ENCODE measurements at places on chromosomes 4 and X.

DNA sequence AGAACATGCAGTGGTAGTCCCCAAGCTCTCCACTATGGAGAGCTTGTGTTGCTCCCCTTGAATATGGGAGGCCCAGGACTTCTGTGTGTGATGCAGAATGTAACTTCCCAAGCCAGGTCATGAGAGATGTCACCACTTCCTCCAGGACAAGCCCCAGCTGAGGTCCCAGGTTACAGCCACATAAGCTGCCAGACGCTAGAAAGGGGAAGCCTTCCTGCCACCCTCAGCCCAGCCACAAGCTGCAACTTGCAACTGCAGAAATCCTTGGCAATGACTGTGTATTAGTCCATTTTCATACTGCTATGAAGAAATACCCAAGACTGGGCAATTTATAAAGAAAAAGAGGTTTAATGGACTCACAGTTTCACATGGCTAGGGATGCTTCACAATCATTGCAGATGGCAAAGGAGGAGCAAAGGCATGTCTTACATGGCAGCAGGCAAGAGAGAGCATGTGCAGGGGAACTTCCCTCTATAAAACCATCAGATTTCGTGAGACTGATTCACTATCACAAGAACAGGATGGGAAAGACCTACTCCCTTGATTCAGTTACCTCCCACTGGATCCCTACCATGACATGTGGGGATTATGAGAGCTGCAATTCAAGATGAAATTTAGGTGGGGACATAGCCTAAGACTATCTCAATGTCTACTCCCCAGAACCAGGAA is 91.5 kb upstream of the DHX15 start:
- no peak for DNase-seq

DNA sequence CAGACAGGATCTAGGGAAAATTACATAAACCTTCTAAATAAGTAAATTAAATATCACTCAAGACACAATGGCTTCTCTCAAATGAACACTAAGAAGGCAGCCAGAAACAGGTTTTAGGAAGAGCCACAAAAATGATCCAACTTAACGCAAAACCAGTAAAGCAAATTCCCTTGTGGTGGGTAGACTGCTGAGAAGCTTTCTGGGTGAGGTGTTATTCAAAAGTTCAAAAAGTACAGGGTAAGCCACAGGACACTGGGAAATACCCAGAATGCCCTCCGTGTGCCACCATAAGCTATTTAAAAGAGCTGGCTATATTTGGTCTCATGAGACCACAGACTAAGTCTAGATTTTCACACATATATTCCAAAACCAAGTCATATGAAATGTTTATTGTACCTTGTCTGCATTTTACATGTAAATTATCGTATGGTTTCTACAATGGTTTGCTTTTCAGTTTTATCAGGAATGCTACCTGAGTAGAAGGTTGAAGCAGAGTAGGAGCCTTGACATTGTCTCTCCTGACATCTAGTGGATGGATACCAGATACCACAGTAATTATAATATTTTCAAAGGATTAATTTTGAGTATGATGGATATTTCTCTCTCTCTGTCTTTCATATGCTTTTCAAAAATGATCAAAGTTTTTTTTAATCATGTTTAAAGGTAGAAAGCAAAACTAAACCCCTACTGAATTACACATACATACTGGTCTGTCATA is 109.3 kb upstream of the KLHL13 start:
- DNase-seq, result peak; percentile 12

DNA sequence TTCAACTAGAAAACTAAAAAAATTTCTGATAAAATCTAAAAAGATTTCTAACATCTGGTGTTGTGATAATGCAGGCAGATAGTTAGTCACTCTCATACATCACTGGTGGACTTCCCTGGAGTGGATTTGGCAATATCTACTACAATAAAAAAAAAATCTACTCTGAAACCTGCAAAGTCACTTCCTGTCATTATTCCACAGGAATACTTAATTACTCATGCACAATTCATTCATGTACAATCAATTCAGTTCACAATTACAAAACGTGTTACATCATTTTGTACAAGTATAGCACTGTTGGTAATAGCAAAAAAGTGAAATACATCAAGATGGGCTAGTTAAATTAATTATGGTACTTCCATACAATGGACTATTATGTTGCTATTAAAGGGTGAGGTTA is 16.5 kb upstream of the RHOH start:
- peak; percentile 41 for DNase-seq

DNA sequence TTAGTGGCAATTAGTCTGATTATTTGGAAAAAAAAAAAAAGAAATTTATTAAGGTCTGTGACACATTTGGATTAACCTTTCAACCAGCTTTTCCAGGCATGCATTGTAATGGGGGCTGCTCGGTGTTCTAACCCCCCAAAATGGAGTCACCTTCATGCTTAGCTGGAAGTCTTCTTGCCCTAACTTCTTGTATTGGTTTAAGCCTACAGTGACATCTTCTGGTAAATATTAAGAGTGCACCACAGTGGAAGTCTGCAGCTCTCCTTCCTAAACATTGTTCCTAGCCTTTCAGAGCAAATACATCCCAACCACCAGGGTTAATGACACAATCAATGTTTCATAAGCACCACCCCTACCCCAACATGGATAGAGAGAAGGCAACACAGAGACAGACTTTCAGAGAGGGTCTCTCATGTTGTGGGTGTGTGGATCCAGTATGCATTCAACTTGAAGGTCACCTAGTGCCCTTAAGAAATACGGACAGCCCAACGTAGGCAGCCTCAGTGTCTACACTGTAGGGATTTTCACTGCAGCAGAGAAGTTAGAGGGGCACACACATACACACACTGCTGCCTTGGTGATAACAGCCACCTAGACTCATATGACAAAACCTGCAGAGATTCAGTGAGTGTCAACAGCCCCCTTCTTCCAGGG is 142.9 kb upstream of the MBNL3 start:
- DNase-seq, result peak; percentile 31

DNA sequence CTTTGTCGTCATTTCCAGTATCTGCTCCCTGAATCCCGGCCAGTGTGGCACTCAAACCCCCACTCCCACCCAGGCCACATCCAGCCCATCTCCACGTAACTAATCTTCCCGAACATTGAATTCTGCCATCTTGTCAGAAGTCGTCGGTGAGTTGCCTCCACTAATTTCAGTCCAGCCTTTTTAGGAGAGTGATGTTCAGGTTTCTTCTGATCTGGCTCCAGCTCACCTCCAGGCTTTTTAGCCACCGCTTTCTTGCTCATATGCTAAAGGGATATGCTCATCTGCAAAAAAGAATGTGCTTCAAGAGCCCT is 1.3 kb downstream of the TMEM165 start:
- DNase-seq, result no peak

GRCh38 chrX:347351-348117 is 28.9 kb upstream of the GTPBP6 start:
- no peak for DNase-seq

DNA sequence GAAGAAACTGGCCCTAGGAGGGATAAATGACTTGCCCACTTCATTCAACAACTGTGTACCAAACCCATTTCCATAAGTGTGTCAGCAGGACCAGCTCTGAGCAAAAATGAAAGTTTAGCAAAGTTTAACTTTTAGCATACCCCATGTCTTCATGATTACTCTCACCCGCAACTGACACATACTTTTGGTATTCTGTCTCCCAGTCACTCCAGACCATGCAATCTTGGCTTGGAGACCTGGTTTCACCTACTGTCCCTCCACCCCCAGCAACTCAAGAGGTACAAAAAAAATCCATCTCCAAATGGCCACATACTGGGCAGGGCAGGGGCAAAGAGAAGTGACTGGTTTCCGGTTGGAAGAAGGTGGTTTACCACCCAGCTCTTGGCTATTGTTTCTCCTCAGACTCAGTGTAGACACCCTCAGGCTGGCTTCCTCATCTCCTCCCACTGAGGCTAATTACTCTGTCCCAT is 79.8 kb downstream of the RLIM start:
- peak; percentile 14 for DNase-seq

DNA sequence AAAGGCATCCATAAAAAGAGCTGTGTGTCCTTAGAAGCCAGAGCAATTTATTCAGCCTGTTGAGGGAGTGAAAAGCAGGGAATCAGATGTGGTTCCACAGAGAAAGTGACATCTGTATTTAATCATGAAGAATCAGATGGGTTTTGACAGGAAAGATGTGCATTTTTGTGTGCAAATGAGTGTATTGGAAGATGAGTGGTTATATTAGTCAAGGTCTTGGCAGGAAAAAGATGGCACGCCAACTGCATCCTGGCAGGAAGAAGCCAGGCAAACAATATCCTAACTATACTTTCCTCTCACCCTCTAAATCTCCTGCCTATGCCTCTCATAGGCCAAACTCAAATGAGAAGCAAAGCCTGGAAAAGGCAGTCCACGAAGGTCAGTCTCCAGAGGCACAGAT is 59.1 kb downstream of the SCFD2 start:
- no peak for DNase-seq

- no peak for DNase-seq
Measured at GRCh38 chr4:88605736-88606135, 13.5 kb downstream of the HERC3 start.

DNA sequence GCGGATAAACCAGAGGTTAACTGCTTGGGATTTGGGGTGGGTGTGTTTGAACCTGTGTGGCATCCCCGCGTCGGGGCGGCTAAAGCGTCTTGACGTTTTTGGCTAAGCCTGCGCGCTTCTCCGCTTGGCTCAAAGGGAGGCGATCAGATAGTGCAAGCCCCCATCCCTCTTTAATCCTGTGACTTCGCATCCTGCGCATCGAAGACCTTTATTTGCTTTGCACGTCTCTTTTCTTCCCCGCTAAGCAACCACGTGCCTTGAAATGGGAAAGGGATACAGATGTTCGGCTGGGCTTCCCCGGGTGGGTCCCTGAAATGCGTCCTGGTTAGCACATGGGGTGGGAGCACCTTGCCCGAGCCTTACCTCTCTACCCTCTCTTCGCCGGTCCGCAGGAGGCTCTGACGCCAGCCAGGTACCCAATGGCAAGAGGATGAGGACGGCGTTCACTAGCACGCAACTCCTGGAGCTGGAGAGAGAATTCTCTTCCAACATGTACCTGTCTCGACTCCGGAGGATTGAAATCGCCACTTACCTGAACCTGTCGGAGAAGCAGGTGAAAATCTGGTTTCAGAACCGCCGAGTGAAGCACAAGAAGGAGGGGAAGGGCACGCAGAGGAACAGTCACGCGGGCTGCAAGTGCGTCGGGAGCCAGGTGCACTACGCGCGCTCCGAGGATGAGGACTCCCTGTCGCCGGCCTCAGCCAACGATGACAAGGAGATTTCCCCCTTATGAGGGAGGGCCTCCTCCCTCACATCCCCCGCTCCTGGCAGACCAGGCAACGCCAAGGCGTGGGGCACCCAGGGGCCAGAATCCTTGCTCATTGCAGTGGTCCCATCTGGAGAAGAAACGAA is 1.5 kb downstream of the GSX2 start:
- no peak for DNase-seq

GRCh38 chrX:150161193-150161592 is 201.9 kb upstream of the MAMLD1 start:
- no peak for DNase-seq

- DNase-seq, result peak; percentile 74
Measured at GRCh38 chr4:71229477-71230270, 109.1 kb upstream of the SLC4A4 start.

DNA sequence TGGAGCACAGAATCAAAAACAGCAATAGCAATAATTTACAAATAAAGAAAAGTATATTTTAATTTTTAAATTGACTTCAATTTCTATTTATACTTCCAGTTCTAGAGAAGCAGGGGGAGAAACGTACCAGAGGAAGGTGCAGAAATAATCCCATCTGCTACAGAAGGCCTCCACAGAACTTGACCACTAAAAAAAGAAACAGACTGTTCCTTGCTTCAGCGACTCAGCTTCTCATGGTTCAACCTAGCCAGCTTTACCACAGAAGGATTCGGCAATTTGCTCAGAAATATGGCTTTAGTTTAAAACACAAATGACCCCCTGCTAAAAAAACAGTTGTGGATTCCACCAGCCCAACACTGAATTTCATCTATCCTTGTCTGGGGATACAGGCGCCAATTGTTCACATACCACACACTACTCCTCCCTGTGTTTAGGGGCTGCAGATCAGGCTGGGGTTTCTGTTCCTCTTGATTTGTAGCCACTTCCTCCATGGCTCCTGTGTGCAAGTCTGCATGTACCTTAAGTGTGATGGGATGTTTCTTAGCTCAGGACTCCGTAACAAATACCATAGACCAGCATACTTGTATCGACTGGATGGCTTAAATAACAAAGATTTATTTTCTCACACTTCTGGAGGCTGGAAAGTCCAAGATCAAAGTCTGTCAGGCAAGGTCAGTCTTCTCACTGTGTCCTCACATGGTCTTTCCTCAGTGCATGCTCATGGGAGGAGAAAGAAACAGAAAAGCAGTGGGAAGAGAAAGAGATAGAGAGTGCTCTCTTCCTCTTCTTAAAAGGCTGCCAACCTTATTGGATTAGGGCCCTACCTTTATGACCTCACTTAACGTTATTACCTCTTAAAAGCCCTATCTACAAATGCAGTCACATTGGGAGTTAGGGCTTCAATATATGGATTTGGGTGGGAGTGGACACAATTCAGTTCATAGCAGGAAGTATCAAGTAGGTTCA is 79.1 kb downstream of the AMOT start:
- DNase-seq, result no peak

DNA sequence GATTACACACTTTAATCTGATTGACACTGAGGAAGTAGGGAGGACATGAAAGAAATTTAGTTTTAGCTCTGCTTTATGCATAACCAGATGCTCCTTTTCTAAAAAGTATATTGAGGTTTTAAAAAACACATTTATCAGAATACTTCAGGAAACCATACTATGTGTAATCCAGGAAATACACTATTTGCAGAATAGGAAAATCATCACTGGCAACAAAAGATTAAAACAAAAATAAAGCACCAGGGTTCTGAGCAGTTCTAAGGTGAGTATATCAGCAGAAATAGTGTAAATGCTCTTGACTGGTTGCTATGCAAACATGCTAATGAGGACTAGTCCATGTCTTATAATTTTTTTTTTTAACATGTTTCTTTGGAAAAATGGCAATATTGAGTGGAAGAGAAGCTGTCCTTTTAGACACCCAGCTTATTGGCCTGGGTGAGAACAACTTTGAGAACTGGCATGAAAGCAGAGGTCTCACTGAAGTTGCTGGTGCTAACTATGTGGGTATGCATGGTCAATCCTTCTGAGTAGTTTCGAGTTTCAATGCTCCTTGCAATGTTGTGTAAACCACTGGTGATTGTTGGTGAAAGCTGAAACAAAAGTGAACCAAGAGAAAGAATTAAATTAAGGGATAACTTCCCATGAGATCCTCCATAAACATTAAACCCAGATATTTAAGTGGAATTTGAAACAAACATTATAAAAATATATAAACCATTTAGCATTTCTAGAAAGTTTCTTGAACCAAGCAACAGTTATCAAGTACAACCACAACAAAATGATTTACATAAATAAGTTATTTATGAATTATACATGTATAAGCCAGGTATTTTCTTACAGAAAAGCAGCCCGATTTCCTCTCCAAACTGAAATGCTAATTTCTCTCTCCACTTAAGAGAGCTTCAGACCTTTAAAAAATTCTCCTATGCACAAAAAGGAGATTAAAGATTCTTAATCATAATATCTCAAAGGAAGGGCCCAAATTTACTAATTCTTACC is 20.4 kb upstream of the SCD5 start:
- DNase-seq, result no peak

GRCh38 chr4:103664436-103665075 is 55.2 kb downstream of the TACR3 start:
- no peak for DNase-seq

Measured in myocyte (in vitro differentiated cells).